NCI-H1417 (cell line): ENCODE measurements at places on chromosomes 2 and 18.

DNA sequence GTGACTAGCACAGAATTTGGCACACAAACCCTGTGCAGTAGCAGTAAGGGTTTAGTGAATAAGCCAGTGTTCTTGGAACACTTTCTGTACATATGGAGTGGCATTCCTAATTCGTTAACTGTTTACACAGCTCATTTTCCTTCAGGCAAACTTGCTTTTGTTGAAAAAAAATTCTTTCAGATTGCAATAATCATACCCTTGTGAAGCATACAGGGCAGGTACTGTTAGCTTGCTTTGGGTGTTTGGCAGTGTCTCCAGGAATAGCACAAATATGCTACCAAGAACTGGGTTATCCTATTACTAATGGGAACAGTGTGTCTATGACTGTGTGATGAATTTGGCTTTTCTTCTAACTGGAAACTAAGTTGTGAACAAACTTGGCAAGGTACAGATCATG lies 33.4 kb downstream of the UGP2 start:
- DNase-seq: no peak

GRCh38 chr2:48018480-48018879 lies 112.2 kb upstream of the FBXO11 start:
- no peak for DNase-seq

DNA sequence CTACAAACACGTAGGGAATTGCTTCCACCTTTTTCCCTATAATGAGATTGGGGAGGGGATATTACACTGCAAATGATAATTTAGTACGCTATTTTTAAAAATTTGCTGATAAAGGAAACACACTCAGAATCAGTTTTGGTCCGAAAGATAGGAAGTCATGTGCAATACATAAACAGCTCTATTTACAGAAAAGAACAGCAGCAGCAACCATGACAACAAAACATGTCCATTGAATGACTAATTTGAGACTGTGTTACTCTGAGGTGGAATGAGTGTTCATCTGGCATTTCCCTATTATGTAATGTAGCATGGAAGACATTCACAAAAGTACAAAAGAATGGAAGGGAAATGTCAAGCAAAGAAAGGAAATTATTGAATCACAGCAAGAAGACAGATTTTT lies 337.2 kb downstream of the NBAS start:
- no peak for DNase-seq

- DNase-seq: no peak
Observed at GRCh38 chr2:192536922-192537624, 342.3 kb upstream of the TMEFF2 start.

- DNase-seq: no peak
Observed at GRCh38 chr2:74619651-74620297, 28.4 kb downstream of the M1AP start.

DNA sequence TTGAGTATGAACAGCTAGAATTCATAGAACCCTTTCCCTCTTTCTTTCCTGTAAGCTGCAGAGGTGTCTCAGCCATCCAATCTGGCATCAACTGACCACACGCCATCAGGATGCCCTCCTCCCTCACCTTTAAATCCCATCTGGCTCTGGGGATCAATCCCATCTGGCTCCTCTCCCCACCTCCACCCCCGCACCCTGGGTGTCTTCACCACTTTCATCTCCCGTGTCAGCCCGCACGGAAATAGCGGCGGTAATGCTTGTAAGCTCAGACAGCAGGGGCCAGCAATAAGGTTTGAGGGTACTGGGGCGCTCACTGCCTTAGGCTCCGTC lies 508 bp upstream of the TUBA4B start:
- no peak for DNase-seq

GRCh38 chr2:207226243-207226642 lies 60.5 kb upstream of the KLF7 start:
- DNase-seq: no peak

DNA sequence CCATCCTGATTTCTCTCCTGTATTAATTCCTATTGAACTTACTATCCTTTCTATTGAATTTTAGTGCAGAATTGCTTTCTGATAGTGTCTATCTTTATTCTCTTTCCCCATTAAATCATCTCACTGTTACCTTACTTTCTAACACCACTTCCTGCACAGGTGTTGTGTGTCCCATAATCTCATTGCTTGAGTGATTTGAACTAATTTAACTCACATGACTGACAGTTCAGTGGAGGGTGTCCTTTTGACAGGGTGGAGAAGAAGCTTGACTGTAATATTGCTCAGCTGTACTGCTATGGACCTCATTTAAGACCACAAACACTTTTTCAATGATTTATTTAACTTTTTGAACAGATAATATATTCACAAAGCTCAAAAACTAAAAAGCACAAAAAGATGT lies 211.8 kb downstream of the NRXN1 start:
- DNase-seq: peak; percentile 81

DNA sequence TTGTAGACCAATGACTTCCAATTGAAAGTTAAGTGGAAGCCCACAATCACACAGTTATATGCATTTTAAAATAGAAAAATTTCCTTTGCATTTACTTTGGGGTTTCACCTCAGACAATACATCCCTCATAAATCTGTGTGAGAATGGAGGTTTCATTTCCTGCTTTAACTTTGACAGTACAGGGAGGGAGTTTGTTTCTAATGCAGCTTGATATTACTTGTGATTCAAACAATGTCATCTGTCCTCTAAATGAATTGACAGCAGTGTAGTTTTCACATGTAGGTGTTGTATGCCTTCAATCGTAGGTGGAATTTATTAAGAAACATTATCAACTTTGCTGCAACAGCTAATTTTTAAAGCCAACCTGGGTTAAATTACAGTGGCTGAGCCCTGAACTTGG lies 75.2 kb downstream of the TMEFF2 start:
- no peak for DNase-seq

- DNase-seq: no peak
Observed at GRCh38 chr2:239596792-239597191, 196.0 kb upstream of the HDAC4 start.

DNA sequence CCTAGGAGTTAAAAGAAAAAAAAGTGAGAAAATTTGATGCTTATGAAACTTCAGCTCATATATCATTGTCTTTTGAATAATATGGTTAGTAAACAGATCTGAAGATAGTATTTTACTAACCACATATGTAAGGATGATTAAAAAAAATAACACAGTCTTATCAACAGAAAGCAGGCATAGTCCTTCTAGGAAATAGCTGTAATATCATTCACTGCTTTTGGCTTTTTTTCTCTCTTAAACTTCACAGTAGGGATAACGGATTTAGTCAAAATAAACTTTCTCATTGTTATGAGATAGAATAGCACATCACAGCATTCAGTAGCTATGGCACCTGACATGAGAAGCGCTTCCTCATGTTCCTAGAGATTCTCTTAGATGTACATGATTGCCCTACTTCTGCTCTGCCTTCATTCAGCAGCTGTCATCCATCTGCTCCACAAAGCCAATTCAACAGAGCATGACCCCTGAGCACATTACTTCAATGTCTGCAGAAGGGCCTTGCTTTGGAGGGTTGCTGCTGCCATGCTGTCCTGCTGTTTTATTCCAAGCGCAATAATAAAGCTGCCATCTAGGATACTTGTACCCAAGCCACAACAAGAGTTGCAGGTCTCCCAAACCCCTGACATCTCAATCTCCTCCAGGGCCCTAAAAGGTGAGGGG lies 67.0 kb downstream of the TTC21B start:
- no peak for DNase-seq
